ENCODE measurements at places on chromosomes 2 and 18.

GRCh38 chr2:170530803-170531564, 184.2 kb upstream of the SP5 start:
- no peak for DNase-seq

- DNase-seq: no peak
These were observed 44.7 kb downstream of the FER1L5 start for GRCh38 chr2:96687266-96687665.

- DNase-seq: peak; percentile 43
These were observed at the start of gene OSR1 for GRCh38 chr2:19358242-19359020. Gene OSR1 (minus strand): TSS chr2:19358623. CDS start chr2:19353805, 4,818 bp downstream.

DNA sequence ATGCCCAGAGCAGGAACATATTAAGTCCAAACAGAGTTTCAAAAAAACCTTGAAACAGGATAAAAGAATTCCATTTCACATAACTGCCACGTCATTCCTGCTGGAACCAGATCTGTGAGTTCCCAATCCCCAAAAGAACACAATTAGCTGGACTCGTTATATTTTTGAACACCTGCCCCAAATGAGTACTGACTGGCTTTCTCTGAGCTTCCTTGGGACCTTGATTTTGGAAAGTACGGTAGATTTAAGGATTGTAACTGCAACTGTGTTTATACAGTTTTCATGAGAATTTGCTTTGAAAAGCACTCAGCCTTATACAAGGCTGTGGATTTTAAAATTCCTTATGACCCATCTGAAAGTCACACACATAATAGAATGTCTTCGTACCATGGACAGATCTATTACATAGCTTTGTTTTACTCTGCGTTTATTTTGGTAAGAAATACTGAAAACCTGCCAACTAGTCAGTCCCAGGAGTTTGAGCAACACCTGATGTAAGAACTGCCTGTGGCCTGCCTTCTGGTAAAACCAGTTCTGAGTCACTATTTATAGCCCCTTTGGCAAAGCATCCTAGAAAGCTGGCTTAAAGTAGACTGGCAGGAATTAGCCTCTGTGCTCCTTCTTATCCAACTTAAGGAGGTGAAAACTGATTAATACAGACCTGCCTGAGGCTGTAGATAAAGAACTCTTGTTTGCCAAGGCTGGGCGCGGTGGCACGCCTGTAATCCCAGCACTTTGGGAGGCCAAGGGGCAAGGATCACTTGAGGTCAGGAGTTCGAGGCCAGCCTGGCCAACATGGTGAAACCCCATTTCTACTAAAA, 48.1 kb downstream of the MERTK start:
- no peak for DNase-seq

DNA sequence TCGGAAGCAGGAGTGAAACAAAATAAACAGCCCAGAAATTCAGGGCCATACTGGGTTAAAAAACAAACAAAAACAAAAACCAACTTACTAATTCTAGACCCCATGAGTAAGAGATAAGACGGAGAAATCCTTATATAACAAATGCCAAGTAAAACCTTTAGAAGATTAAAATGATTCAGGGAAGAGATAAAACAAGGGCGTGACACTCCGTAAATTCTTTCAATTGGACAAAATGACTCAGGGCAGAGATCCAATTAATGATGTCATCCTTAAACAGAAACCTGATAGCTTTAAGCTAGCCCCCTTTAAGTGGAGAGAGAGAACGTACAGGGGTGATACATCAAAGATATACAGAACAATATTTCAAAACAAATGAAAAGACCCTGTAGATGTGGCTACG, 317.4 kb downstream of the NBAS start:
- no peak for DNase-seq

DNA sequence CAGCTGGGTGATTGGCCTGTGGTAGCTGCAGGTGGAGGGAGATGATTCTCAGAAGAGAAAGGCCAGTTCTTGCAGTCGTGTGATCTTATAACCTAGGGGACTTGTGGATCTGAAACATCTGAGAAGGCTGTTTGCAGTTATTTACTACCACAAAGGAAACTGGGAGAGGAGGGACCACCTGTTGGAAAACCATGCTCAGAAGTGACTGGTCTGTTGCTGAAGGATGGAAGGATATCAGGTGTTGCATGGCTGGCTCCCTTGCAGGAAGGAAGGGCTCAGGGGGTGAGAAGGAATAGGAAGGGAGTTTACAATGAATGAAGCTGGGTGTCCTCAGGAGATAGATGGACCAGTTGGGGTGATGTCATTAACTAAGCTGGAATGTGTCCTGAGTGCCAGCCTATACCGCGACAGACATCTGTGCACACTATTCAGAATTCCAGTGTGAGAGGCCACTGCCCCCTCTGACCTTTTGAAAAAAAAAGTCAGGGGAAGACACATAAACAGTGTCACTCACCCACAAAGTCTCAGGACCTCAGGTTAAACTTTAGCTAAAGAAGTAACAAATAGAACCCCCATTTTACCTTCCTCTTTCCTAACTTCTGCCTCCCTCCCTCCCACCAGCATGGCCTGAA, 17.5 kb downstream of the IGFBP2 start:
- DNase-seq: no peak

- DNase-seq: no peak
These were observed 80.4 kb downstream of the EPB41L3 start for GRCh38 chr18:5463390-5463789.
